ENCODE measurements at places on chromosomes 13 and 19.
A peak's percentile ranks its signal among the peaks of the same experiment; 100 is the strongest.

GRCh38 chr13:59962343-59962742 is 201.4 kb downstream of the DIAPH3 start:
- no peak for DNase-seq

DNA sequence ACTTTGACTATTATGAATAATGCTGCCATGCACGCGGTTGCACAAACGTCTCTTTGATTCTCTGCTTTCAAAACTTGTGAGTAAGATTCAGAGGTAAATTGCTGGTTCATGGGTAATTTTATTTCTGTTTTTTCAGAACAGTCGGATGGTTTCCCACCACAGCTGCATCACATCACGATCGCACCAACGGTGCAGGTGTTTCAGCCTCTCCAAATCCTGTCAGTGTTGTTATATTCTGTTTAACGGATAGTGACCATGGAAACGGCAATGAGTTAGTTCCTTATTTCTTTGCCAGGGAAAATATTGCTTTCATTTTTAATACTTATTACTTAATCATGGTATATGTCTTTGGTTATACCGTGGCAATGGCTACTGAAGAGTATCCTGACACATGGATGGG is 19.1 kb upstream of the ZNF835 start:
- no peak for DNase-seq

GRCh38 chr19:53824134-53824611 is at the start of gene NLRP12:
Gene NLRP12, minus strand, starts transcription at chr19:53824314. Its CDS starts 140 bp downstream, at chr19:53824174.
- DNase-seq = peak; percentile 26

DNA sequence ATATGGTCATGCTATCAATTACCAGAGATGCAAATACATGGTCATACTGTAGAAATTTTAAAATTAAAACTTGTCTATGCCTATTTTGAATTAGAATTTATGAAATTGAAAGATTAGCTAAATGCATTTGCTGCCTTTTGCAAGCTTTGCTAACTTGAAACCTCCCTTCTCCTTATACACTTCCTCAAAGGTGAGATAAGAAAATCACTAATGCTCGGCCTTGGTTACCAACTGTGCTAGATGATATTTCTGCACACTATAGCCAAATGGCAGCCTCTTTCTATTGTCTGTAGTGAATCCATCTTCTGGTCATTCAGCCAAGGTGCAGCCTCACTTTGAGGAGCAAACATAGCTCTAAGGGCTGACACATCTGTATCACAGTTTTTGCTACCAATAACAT is 31.1 kb upstream of the MYCBP2 start:
- no peak for DNase-seq

- no peak for DNase-seq
These were observed 143.2 kb upstream of the ZNF536 start for GRCh38 chr19:30228835-30229524.

DNA sequence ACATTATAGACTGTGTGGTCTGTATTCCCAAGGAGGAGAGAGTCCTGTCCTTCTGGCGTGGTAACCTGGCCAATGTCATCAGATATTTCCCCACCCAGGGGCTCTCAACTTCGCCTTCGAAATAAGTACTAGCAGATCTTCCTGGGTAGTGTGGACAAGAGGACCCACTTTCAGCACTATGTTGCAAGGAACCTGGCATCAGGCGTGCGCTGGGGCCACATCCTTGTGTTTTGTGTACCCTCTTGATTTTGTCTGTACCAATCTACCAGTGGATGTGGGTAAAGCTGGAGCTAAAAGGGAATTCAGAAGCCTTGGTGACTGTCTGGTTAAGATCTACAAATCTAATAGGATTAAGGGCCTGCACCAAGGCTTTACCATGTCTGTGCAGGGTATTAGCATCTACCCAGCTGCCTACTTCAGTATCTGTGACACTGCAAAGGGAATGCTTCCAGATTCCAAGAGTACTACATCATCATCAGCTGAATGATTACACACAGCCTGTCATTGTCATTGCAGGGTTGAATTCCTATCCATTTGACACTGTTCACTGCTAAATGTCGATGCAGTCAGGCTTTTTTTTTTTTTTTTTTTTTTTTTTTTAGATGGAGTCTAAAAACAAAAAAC is 148.0 kb downstream of the PRR20E start:
- no peak for DNase-seq

DNA sequence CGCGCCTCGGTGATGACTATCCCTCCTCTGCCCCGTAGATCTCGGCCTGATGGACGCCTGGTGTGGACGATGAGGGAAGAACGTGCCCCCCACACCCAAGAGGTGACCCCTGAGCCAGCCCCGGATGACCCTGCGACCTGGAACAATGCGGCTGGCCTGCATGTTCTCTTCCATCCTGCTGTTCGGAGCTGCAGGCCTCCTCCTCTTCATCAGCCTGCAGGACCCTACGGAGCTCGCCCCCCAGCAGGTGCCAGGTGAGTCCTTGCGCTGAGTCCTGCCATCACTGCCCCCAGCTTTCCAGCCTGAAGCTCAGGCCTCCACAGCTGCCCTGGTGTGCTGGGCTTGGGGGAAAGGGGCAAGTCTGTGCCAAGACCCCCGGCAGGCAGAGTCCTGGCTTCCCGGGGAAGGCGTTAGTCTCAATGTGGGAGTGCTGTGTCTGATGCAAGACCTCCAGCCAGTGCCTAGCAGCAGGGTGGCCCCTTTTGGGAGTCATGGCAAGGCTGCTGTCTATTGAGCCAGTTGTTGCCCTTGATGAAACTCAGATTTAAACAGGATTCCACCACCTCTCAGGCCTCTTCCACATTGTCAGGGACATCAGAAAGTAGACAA is 67.5 kb downstream of the CHST8 start:
- DNase-seq = no peak
